Adrenal gland (tissue), 19 donors: ENCODE measurements at places on chromosomes 2 and 18. TPM values are rescaled to one million over a fixed set of nuclear protein-coding genes. Genes with fewer than 3 reads are reported as not detected.

GRCh38 chr2:235518322-235519090 lies 24.7 kb downstream of the AGAP1 start:
- no peak overlapping the region for H3K4me3 ChIP-seq
- no peak overlapping the region for H3K27ac ChIP-seq
- no peaks in the 10 kb centered on the region for H3K36me3 ChIP-seq
- H3K4me1 ChIP-seq, result peaks cover 7% of the 10 kb centered on the region

DNA sequence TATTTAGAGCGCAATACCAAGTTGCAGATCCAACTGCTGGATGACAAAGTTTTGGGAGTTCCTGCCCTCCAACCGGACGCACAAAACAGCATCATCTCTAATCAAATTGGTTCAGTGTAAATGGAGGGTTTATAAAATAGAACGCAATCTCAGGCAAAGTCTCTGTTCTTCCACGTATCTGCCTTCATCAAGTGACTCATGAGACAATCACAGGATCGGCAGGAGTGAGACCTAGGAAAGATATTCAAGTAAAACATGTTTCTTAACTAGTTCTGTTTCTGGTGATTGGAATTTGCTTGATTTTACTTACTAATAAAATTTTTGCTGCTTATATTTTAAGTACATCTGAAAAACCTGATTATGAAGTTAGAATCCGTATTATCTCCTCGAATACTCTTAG lies 7.6 kb downstream of the FZD5 start:
- peaks cover 31% of the 10 kb centered on the region for H3K4me1 ChIP-seq
- DNase-seq, result no peak
- no peak overlapping the region for H3K27ac ChIP-seq
- no peak overlapping the region for H3K4me3 ChIP-seq

GRCh38 chr2:23312996-23313606 lies 71.9 kb upstream of the KLHL29 start:
- H3K27me3 ChIP-seq, result no peaks in the 10 kb centered on the region
- no peaks in the 10 kb centered on the region for H3K36me3 ChIP-seq
- H3K27ac ChIP-seq, result no peak overlapping the region
- no peaks in the 10 kb centered on the region for H3K4me1 ChIP-seq
- no peak overlapping the region for H3K4me3 ChIP-seq

DNA sequence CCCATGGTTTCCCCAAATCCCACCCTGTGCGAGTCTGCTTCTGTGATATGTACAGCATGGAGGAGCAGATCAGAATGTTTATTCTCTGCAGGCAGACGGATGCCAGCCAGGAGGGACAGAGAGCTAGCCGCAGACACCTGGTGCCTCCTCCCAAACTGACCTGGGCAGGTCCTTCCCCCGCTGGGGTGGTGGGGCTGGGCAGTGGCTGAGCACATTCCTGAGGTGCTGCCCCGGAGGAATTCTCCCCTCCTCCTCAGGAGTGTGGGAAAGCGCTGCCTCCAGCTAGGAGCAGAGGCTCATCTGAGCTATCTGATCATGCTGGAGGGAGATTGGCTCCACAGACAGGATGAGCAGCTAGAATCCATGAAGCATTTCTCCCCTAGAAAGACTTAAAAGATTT lies 21.7 kb downstream of the C2orf92 start:
- H3K36me3 ChIP-seq, result no peaks in the 10 kb centered on the region
- no peak overlapping the region for H3K27ac ChIP-seq
- H3K4me3 ChIP-seq, result no peak overlapping the region
- no peaks in the 10 kb centered on the region for H3K27me3 ChIP-seq
- H3K4me1 ChIP-seq, result no peaks in the 10 kb centered on the region
- DNase-seq, result no peak

GRCh38 chr2:16303761-16304160 lies 361.9 kb downstream of the CYRIA start:
- no peaks in the 10 kb centered on the region for H3K36me3 ChIP-seq
- no peaks in the 10 kb centered on the region for H3K27me3 ChIP-seq
- no peak for DNase-seq
- no peak overlapping the region for H3K27ac ChIP-seq
- H3K4me3 ChIP-seq, result no peak overlapping the region

DNA sequence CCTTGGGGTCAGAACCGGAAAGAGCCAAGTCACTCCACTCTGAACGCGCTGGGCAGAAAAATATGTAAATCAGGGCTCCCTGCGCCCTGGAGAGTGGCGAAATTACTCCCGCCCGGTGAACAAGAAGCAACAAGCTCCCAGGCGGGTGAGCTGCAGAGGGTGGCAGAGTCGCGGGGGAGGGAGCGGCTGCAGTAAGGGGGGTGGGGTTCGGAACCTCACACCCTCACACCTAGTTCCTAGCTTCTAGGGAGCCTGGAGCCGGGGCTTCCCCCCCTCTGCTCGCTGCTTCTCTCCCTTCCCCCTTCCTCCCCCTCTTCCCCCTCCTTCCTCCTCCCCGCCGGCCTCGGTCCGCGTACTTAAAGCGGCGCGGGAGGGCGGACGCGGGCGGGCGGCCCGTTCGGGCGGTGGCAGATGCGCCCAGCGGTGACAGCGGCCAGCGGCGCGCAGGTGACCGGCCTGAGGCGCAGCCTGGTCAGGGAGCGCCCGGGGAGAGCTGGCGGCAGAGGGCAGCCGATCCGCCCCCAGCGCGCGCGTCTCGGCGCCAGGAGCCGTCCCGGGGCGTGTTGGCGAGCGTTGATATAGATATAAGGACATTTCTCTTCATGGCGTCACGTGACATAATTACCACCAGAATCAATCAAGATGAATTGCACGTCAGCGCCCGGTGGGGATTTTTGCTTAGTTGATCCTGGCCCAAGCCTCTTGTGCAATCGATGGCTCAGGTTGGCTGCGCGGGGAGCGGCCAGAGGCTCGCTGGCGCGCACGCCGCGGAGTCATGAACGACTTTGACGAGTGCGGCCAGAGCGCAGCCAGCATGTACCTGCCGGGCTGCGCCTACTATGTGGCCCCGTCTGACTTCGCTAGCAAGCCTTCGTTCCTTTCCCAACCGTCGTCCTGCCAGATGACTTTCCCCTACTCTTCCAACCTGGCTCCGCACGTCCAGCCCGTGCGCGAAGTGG lies at the start of gene HOXD11:
Gene HOXD11, plus strand, starts transcription at position 700 of the 959 bp plus-strand sequence. Its CDS starts 76 bp downstream, at position 776.
- H3K36me3 ChIP-seq, result no peaks in the 10 kb centered on the region
- H3K27me3 ChIP-seq, result peaks cover 96% of the 10 kb centered on the region
- H3K4me3 ChIP-seq, result no peak within 1 kb of the TSS
- DNase-seq, result no peak
- peaks cover 7% of the 10 kb centered on the region for H3K4me1 ChIP-seq

DNA sequence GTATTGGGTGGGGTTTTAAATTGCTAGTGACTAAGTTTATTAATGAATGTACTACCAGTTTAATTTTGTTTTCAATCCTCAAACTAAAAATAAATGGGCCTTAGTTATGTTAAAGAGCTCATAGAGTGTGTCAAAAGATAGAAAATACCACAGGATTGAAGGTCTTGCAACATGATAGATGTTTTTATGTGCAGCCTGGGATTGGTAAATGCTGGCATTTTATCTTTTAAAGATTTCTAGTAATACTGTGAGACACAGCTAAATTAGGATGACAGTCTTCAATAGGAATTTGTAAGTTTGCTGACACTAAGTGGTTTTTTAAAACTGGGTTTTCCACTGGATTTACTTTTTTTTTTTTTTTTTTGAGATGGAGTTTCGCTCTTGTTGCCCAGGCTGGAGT lies 122.3 kb downstream of the HAUS1 start:
- H3K4me3 ChIP-seq, result no peak overlapping the region
- DNase-seq, result no peak
- H3K27ac ChIP-seq, result no peak overlapping the region
- H3K4me1 ChIP-seq, result peaks cover 20% of the 10 kb centered on the region

- no peaks in the 10 kb centered on the region for H3K36me3 ChIP-seq
- no peaks in the 10 kb centered on the region for H3K27me3 ChIP-seq
- DNase-seq, result no peak
Measured at GRCh38 chr2:212911011-212911410, 240.4 kb downstream of the IKZF2 start.

DNA sequence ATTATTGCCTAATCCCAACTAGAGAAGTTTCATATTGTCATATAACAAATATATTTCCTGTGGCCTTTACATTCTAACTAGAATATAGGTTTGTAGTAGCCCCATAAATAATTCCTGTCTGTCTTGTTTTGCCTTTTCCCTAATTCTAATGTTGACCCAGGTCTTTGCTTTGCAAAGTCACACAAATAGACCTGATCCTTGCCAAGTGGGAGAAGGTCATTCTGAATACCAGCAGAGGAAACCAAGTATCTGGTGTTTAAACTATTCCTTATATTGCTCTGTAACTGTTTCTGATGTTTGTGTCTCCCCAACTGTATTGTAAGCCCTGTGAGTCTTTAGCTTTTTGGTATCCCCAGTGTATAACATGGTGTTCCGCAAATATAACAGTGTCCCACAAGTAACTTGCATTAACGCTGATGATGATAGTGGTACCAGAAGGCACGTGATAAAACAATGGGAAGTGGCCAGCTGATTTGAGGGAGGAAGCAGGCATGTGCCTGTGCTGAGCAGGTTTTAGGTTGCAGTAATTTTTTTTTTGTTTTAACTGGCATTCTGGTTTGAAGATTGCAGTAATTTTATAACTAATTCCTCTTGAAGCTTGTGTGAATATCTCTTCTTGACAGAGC lies 11.1 kb downstream of the HADHB start:
- H3K27ac ChIP-seq, result no peak overlapping the region
- H3K36me3 ChIP-seq, result no peaks in the 10 kb centered on the region
- H3K4me3 ChIP-seq, result no peak overlapping the region
- peaks cover 34% of the 10 kb centered on the region for H3K4me1 ChIP-seq

GRCh38 chr2:38997781-38998180 lies 108.1 kb downstream of the ARHGEF33 start:
- H3K4me1 ChIP-seq, result peaks cover 11% of the 10 kb centered on the region
- peak; percentile 37 for DNase-seq
- peaks cover 10% of the 10 kb centered on the region for H3K36me3 ChIP-seq

GRCh38 chr2:111919794-111920608 lies 21.6 kb downstream of the MERTK start:
- DNase-seq, result peak; percentile 77
- H3K4me3 ChIP-seq, result no peak overlapping the region
- peak overlapping the region; percentile 31 for H3K27ac ChIP-seq
- H3K27me3 ChIP-seq, result no peaks in the 10 kb centered on the region

GRCh38 chr18:42112657-42113420 lies 157.8 kb downstream of the PIK3C3 start:
- H3K4me1 ChIP-seq, result peaks cover 12% of the 10 kb centered on the region
- no peak for DNase-seq
- no peaks in the 10 kb centered on the region for H3K27me3 ChIP-seq

DNA sequence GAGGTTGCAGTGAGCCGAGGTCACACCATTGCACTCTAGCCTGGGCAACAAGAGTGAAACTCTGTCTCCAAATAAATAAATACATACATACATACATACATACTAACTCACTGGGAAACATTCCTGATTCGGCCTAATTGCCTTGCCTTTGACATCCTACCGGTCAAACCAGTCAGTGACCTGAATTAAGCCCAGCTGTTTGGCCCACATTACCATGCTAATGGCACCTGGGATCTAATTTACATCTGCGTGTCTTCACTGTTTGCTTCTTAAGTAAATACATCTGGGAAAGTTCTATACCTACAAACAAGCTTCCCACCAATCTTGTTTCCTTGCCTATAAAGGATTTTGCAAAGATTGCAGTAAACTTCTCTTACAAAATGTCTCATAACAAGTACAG lies 230.2 kb upstream of the ZC3H15 start:
- no peak overlapping the region for H3K4me3 ChIP-seq
- DNase-seq, result no peak
- H3K27me3 ChIP-seq, result no peaks in the 10 kb centered on the region
- H3K36me3 ChIP-seq, result no peaks in the 10 kb centered on the region
- H3K4me1 ChIP-seq, result no peaks in the 10 kb centered on the region
- no peak overlapping the region for H3K27ac ChIP-seq

- H3K27me3 ChIP-seq, result no peaks in the 10 kb centered on the region
- H3K4me3 ChIP-seq, result no peak overlapping the region
- H3K27ac ChIP-seq, result no peak overlapping the region
- DNase-seq, result no peak
- H3K4me1 ChIP-seq, result no peaks in the 10 kb centered on the region
- H3K36me3 ChIP-seq, result no peaks in the 10 kb centered on the region
Measured at GRCh38 chr2:137892739-137893138, 71.5 kb upstream of the HNMT start.

DNA sequence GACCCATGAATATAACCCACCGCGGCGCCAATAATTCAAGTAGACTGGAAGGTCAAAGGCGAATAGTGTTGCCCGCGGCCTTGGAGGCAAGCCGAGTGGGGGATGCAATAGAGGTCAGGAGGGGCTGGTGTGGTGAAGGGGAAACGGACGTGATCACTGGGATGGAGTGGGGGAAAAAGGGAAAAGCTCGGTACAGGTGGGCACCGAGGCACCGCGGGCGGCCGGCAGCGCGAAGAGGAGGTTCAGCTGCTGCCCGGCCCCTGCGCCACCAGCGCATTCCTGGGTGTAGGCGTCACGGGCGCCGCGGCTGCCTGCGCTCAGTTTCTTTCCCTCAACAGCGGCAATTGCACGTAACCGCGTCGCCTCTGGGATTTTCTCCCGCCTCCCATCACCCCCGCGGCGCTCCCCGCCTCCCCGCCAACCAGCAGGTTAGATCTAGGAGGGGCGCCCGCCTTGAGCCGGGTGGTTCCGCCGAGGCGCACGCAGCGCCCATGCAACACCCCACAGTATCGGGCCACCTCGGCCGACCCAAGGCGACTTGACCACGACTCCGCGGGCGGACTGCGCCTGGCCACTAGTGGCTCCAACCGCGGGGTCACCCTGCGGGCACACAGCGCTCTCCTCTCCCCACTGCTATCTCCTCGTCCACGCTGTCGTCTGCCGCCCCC lies 1.5 kb downstream of the RND3 start:
- peak overlapping the region; percentile 91 for H3K27ac ChIP-seq
- peak overlapping the region; percentile 88 for H3K4me3 ChIP-seq
- no peaks in the 10 kb centered on the region for H3K27me3 ChIP-seq
- peak; percentile 76 for DNase-seq
- H3K4me1 ChIP-seq, result peaks cover 24% of the 10 kb centered on the region

GRCh38 chr18:43303376-43303775 lies 26.1 kb upstream of the SYT4 start:
- H3K36me3 ChIP-seq, result no peaks in the 10 kb centered on the region
- no peaks in the 10 kb centered on the region for H3K27me3 ChIP-seq

GRCh38 chr2:141570474-141571131 lies 560.2 kb downstream of the LRP1B start:
- no peak overlapping the region for H3K27ac ChIP-seq
- H3K4me1 ChIP-seq, result no peaks in the 10 kb centered on the region
- H3K27me3 ChIP-seq, result no peaks in the 10 kb centered on the region
- no peak for DNase-seq
- no peaks in the 10 kb centered on the region for H3K36me3 ChIP-seq
- no peak overlapping the region for H3K4me3 ChIP-seq

SP140 gene
- 2.8 TPM for total RNA-seq

EN1 gene
- 0.69 TPM for total RNA-seq

C2orf78 gene
- not detected for total RNA-seq

DSC1 gene
- not detected for total RNA-seq

FECH gene
- total RNA-seq, result 38.9 TPM

ASB18 gene
- not detected for total RNA-seq

MDH1B gene
- 2.9 TPM for total RNA-seq
